ENCODE measurements at places on chromosomes 7 and 10.

DNA sequence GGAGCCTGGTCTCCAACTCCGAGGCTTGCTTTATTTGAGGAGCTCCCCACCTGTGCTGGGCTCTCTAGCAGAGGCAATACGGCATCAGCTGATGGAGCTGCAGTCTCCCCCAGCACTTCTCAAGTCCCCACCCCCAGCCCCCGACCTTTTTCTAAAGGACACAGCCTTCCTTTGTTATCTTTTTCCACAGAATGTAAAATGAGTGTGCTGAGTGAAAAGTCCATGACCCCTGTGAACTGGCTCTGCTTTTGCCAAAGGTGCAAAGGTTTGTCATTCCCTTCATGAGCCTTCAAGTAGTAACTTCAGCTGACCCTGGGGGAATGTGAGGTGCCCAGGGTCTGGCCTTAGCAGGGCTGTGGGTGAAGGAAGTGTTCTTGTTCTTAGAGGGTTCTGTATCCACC is 25.5 kb downstream of the LRRC4 start:
- DNase-seq, result no peak

GRCh38 chr7:114622221-114622620 is 207.6 kb downstream of the FOXP2 start:
- DNase-seq, result no peak

DNA sequence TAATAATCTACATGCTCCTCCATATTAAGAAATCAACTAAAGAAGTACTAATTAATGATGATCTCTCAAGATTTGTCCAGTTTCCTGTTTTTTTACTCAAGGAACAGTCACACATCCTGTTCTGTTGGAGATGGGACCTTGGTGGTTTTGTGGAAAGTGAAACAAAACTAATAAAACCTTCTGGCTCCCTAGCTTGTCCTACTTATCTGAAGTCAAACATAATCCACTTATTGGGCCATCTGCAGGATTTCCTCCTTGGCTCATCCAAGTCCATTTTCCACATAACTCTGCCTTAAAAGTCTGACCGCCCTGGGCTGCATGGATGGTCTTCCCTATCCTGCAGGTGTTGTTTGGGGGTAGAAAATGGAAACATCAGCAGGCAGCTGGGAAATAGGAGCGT is 39.4 kb upstream of the TARP start:
- no peak for DNase-seq

DNA sequence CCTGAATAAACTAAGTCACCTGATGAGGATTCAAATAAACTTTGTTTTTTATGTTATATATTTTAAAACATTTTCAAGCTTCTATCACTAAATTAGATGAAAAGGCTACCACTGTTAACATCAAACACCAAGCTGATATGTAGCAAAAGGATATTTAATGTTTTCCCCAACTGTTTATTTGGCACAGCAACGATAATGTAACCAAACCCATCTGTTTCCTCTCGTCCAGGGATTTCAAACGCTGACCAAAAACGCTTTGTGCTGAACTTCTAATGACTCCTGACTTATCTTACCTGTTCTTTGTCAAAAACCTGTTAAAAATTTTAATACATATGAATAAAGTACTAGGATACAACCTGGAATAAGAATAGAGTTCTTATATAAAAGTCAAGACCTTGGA is 30.5 kb downstream of the DCLRE1A start:
- no peak for DNase-seq

DNA sequence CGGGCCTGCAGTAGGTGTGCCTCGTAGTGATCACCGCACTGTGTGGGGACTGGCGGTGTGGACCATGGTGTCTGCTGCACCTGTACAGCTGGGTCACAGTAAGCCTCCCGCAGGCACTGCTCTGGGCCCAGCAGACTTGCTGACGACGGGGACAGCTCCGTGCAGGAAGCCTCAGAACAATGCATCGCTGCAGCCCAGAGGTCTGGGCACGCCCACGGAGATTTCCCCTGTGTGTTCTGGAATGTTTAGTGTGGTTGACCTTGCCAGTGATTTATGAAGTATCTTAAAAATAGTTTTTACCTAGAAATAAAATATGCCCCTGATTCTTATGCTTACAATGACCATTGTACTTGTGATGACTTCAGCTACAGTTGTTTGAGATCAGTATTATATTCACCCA is 59.1 kb upstream of the ZNF32 start:
- DNase-seq, result no peak

DNA sequence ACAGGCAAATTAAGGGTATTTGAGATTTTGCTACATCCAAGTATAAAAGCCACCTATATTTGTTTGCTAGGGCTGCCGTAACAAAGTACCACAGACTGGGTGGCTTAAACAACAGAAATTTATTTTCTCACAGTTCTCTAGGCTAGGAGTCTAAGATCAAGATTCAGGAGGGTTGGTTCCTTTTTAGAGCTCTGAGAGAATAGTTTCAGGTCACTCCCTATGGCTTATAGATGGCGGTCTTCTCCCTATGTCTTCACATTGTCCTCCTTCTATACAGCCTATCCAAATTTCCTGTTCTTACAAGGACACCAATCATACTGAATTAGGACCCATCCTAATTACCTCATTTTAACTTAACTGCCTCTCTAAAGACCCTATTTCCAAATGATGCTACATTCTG is 11.2 kb downstream of the HYCC1 start:
- DNase-seq, result no peak
